Activated gamma-delta T cell (primary cell): ENCODE measurements at places on chromosomes 12 and 14.

GRCh38 chr12:71567537-71567936 lies 96.1 kb downstream of the ZFC3H1 start:
- no peak for DNase-seq

DNA sequence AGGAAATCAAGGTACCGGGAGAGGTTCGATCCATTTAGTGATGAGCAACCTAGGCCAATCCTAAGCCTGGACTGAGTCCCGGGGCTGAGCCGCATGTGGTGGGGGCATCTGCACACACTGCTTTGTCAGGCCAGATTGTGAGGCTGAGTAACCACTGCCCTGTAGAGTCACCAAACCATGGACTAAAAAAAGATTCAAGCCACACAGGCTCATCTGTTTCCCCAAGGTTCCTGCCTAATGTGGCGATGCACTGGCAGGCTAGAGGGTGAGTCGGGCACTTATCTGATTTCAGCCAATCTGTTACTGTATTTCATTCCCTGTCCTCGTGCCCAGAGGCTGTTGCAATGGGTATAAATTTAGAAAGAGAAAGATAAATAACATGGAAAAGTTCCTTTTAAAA lies 140.8 kb downstream of the TTC7B start:
- no peak for DNase-seq

- DNase-seq = no peak
Measured at GRCh38 chr14:54976316-54976715, 50.6 kb downstream of the WDHD1 start.

GRCh38 chr12:52582971-52583456 lies 9.4 kb upstream of the KRT74 start:
- no peak for DNase-seq

DNA sequence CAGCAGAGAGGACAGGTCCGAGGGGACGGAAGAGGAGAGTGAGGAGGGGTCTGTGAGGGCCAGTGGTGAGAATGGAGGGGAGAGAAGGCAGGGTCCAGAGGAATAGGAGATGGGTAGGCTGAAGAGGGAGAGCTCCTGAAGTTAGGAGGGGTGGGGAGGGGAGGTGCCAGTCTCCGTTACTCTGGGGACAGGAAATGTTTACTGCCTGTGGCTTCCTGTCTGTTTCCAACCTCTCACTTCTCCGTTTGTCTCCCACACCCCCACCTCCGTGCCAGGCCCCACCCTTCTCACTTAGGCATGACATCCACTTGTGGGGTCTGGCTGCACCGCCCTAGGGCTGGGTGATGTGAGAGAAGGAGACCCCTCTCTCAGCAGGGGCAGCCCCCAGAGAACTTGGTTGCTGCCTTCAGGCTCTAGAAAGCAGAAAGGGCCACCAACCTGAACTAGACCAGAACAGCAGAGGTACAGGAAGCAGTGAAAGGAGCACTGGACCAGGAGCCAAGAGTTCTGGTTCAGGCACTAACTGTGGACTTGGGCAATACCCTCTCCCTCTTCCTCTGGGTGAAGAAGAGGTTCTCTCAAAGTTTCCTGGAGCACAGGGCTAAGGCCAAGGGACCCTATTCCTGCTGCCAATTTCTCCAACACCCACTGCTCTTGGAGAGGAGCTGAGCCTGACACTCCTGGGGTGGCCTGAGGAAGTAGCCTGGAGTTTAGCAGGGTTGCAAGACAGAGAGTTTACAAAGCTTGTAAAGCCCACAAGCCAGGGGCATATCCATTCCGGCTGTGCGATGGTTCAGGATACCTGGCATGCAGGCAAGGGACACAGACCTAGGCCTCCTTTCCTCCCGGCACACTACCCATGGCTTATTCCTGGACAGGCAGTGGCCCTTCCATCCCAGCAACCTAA lies 5.5 kb downstream of the ITGA5 start:
- DNase-seq = peak; percentile 40

DNA sequence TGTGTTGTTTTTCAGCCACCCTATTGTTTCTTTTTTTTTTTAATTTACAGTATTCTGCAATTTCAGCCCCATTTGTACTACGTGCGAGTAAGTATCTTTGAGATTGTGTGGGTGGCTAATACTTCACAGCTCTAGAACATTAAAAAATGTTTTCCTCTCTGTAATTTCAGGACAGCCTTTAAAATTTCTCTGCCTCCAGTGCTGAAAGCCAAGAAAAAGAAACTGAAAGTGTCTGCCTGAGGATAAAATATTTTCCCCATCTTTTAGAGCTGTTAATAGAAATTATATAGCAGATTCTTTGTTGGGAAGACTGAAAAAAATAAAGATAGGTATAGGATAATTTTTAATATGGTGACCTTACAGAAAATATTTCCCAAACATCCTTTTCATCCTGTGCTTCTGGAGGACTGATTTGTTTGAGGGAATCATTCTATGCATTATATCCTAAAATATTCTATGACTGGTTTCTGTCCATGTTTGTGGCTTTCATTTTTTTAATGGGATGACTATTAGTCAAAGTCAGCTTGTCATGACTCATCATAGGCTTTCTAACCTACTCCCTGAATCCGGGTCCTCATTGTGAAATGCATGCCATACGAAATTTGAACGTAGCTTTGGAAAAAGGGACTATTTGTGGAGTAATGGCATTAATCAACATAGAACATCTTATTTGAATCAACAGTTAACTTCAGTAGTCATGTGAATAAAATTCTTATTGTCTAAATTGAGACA lies 10.8 kb upstream of the TCTN2 start:
- no peak for DNase-seq

GRCh38 chr14:69432364-69432763 lies 33.9 kb downstream of the SLC39A9 start:
- DNase-seq = no peak

GRCh38 chr12:6208130-6208529 lies 7.9 kb downstream of the CD9 start:
- no peak for DNase-seq

GRCh38 chr12:118220702-118221101 lies 84.8 kb downstream of the PEBP1 start:
- DNase-seq = no peak

DNA sequence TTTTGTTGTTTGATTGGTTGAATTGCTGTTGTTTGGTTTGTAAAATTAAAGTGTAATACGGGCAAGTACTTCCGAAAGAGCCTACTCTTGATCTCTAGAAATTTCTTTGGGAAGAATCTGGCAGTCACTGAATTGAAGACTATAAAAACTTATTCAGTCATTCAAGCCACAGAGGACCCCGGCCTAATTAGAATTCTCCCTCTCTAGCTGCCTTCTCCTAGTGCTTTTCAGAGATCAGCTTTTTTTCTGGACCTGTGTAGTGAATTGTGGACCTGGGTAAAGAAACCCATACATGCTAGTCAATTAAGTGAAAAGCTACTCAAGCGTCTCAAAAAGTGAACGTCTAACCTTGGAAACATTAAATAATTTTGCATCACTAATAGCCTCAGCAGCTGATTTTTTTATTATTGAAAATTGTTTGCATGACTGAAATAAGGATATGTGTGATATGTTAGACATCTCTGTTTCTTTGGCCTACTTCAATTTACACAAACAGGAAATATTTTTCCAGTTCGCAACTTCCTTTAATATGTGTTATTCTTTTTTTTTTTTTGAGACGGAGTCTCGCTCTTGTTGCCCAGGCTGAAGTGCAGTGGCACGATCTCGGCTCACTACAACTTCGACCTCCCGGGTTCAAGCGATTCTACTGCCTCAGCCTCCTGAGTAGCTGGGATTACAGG lies 27.2 kb downstream of the EFCAB11 start:
- no peak for DNase-seq

DNA sequence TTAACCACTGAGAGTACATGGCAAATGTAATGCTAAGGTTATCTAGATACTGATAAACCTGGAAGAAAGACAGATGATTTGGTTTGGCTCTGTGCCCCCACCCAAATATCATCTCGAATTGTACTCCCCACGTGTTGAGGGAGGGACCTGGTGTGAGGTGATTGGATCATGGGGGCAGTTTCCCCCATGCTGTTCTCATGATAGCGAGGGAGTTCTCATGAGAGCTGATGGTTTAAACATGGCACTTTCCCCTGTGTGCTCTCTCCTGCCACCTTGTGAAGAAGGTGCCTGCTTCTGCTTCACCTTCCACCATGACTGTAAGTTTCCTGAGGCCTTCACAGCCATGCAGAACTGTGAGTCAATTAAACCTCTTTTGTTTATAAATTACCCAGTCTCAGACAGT lies 14.2 kb downstream of the NOXRED1 start:
- DNase-seq = no peak

DNA sequence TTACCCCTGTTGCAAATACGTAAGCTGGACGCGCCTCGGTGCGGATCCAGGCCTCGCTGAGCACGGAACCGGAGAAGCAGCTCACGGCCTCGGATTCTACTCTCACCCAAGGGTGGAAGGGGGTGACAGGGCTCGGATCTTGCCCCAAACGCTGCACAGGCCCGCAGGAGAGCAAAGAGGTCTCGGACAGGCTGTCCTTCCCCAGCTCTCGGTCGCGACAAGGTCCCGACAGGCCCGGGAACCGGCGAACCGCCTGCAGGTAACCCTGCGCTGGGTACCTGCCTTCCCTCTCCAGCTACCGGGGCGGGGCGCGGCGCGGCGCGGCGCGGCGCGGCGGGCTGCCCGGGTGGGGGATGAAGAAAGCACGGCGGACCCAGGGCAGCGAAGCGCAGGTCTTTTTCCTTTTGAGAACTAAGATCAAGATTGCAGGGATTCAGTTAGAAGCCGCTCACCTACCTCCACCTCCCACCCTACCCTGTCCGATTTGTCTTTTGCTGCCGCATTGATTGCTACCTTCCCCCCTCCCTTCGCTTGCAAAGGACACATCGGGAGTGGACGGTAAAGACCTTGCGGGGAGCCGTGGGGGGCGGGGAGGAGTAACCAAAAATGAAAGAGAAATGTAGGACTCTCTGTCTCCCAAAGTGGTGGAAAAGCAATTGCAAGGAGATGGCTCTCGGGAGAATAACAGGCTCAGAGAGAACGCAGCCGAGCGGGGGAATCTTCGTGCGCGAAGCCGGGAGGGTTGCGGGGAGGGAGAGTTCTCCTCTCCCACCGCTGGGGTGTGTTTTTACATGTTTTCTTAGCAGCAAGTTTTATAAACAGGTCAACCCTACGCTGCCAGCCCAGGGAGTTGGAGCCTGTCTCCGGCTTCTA lies 8.4 kb upstream of the TBX3 start:
- DNase-seq = no peak

- DNase-seq = no peak
Measured at GRCh38 chr12:122318607-122319605, 52.6 kb upstream of the VPS33A start.

DNA sequence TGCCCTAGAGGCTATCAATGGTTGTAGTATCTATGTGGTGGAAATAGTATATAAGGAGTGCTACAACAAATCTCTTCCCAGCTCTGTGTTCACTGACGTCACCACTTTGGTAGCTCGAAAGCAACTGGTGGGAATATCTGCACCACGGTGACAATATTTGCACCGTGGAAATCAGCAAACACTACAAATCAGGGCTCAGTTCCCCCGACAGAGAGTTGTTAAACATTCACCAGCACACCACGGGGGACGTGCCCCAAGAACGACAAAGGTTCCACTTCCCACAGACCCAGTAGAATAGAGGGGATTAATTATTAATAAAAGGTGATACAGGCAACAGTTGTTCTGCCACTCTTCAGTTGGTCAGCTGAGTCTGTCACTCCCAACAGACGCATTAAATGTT lies 98.4 kb downstream of the CCDC60 start:
- DNase-seq = no peak

DNA sequence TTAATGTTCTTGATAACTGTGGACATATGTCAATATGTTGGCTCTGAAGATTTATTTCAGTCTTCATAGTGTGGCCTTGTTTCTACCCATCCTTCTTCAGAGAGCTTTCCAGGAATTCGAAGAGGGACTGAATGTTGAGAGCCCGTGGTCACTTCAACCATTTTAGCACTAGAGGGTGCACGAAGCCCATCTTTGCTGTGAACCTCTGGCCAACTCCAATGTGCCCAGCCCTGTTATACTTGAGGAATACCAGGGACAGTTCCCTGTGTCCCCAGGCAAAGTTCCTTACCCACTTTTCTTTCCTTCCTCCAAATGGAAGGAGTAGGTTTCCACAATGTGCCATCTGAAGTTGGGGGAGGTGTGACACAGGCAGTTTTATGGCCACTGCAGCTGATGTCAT lies 603.5 kb downstream of the RPL10L start:
- DNase-seq = no peak

- DNase-seq = no peak
Measured at GRCh38 chr12:65171073-65171472, 1.7 kb downstream of the LEMD3 start.

DNA sequence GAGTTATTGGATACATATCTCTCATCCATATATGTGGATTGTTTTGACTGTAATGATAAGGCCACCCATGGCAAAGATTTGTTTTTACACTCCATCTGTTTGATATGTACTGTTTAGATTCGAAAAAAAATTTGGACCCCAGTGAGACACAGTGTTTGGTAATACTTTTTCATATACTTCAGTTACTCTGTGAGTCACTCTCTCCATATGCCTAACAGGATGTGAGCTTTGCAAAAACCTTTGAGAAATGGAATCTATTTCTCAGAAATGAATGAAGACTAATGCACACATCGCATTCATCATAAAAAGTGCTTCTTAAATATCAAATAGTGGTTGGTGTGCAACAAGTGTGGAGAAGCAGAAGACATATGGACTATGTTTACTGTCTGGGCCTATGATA lies 781.5 kb downstream of the SLC6A15 start:
- DNase-seq = no peak

- DNase-seq = no peak
Measured at GRCh38 chr14:93009471-93010129, 86.7 kb downstream of the CHGA start.

DNA sequence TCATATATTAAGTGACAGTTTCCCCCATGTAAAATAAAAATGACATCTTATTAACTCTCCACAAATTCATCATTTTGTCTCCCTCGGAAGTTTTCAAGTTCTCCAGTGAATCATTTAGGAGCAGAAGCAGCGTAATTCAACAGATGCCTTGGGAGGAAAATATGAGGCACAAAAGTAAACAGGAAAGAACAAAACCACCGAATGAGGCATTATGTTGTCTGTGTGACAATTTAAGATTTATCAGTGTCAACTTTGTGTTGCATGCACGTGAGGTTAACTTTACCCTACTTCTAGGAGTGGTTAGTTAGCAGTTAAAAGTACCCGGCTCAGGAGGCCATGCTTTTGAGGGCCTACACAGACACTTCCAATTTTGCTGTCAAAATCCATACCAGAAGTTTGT lies 258.6 kb downstream of the IPO8 start:
- DNase-seq = no peak

GRCh38 chr12:28217805-28218204 lies 27.5 kb downstream of the CCDC91 start:
- DNase-seq = no peak

GRCh38 chr12:130667421-130667960 lies 48.6 kb downstream of the RIMBP2 start:
- DNase-seq = no peak

GRCh38 chr14:104680056-104680805 lies 9.2 kb upstream of the INF2 start:
- no peak for DNase-seq
